Inflammatory macrophage treated with lipopolysaccharide for 1 hour (primary cell): ENCODE measurements at places on chromosomes 2 and 18.
A peak's percentile ranks its signal among the peaks of the same experiment; 100 is the strongest.

DNA sequence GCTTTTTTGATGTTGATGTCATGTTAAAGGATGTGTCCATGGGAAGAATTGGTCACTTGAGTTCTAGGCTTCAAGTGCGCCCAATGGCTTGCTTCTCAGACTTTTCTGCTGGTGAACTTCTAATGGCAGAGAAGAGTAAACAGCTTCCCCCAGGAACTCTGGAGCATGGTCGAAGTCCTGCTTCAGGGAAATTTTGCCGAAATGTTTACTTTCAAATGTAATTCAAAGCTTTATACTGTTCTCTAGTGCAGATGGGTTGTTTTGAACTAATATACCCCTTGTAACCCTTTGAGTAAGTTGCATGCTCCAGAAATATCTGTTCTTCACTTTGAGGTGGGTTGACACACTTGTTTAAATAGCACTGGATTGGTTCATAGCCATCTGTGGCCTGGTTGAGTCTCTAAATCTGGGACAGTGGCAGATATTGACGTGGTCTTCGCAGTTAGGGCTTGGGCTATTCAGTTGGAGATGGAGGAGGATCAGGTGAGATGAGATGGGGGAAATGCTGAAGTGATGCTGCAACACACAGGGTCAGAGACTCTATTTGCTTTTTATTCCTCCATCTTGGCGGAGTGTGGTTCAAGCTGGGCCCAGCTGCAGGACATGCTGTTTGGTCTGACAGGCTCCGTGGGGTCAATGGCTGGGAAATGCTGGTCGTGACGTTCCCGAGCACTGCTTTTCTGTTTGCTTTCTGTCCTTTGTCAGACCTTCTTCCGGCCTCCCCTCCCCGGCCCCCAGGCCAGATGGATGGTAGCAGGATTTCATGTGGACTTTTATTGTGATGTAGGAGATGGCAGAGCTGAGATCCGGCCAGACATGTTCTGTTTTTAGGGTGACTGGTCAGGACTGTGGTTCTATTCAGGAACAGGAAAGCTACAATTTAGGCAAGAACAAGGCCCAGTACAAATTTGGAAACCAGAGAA, 35.9 kb downstream of the MYO1B start:
- DNase-seq, result no peak

GRCh38 chr18:27363872-27364271, 178.8 kb upstream of the CHST9 start:
- DNase-seq, result no peak

DNA sequence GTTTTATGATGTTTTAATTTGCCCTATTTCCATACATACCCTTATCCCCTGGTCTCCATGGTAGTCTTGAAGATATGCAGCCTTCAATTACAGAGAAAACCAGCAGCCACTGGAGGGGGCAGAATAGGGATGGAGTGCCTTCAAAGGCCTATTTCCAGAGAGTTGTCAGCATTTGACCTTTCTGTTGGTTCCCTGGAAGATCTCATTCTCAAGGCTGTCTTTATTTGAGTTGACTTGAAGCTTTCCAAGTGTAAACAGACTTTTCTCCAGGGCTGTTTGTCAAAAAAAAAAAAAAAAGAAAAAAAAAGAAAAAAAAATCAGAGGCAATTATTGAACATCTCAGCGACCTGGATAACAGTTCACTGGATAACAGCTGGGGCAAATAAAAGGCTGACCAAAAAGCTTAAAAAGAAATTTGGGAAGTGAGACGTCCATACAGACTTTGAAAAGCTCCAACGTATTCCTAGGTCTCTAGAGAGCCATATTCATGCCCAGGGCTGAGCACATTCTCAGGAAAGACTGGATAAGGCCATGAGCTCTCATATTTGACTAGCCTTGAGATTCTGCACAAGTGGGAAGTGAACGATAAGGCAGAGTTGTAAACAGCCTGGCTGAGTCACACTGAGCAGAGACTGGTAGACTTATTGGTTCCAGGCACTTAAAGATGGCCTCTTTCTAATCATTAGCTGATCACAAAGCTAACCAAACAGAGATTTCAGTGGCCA, 126.6 kb downstream of the VAPA start:
- no peak for DNase-seq

DNA sequence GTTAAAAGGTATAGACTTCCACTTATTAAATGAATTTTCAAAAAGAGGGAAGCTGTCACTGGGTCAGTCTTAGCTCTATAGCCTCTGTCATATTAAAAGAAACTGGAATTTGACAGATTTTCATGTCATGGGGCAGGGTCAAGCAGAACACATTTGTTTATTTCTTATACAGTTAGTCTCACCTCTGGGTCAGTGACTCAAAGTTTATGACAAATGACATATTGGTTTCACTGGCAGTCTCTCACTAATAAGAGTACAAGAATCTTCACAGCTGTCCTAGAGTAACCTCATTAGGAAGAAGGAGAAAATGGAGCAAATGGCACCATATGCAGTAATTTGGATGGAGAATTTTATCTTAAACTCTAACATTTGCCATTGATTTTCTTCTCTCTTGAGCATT, 63.2 kb downstream of the MBD2 start:
- no peak for DNase-seq

- peak; percentile 55 for DNase-seq
Observed at GRCh38 chr18:48863432-48864065, 87.2 kb downstream of the SMAD7 start.

DNA sequence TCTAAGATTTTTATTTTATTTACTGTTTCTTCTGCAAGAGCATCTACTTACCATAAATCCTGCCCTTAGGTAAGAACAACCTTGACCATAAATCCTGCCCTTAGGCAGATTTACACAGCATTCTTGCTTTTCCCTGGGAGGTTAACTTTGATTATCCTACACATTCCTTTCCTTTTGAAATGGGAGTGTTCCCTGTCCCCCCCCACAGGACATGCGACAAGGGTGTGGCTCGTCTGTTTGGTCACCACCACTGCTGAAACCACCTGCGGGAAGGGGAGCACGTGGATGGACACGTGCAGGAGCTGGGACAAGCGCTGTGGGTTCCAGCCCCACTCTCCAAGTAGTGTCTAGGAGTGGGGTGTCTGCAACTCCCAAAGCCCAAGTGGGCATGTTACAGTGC, 239.3 kb upstream of the SP5 start:
- no peak for DNase-seq

GRCh38 chr2:121521359-121521758, 9.3 kb upstream of the RNU4ATAC start:
- no peak for DNase-seq

DNA sequence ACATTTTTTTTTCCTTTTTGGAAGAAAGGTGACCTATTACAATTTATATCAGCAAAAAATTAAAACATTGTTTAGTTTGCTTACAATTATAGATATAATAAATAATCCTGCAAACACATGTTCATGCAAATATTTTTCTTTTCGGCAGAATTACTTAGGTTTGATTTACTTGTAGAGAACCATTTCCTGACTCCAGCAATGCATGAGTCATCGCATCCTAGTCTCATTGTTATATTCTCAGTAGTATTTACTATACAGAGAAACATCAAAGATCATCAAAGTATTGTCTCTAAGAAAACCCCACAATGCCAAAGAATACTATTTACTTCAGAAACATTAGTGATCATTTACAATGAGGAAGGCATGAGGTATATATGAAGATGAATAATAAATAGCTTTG, 40.4 kb upstream of the MTIF2 start:
- DNase-seq, result no peak

- DNase-seq, result no peak
Observed at GRCh38 chr2:102514061-102514785, 41.2 kb downstream of the SLC9A4 start.

DNA sequence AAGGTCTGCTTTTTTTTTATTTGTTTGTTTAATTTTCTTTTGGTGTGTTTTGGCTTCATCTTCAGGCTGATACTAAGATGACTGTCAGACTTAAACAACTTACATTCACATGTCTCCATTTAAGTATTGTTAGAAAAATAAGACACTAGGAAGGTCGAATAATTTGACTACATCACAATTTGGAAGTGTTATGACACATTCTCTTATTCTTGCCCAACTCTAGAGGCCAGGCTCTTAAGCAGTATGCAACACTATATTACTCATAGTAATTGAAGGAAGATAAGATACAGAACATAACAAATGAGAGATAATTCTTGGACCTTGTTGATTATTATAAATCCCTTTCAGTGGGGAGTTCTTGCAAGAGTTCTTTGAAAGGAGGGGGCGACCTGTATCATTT, 295.3 kb upstream of the COL3A1 start:
- no peak for DNase-seq

DNA sequence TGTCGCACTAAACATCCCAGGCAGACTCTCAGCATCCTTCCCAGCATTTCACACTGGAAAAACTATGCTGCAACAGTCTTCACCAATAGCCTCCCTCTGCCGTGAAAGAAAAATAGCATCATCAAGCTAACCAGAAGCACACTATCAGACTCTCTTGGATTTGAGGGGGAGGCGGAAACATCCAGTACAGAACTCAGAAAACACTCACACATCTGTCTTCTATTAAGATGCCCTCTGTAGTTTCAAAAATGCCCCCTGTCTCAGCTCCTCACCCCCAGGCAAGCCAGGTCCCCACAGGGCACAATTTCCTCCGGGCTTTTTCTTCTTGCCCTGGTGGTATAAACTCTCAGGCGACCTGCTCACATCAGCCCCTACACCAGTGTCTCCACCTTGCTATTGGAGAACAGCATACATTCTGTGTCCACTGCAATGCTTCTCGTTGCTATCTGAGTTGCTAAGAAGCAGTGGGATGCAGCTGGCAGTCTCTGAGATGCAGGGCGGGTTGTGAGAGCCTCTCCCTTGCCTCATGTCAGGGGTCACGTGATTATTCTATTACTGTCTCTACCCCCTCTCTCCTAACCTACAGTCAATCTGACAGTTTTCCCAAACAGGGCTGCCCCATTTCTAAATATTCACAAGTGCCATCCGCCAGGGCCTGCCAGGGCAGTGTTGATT, 189.9 kb downstream of the INO80D start:
- no peak for DNase-seq

GRCh38 chr2:65604246-65604645, 171.8 kb upstream of the SPRED2 start:
- DNase-seq, result no peak

DNA sequence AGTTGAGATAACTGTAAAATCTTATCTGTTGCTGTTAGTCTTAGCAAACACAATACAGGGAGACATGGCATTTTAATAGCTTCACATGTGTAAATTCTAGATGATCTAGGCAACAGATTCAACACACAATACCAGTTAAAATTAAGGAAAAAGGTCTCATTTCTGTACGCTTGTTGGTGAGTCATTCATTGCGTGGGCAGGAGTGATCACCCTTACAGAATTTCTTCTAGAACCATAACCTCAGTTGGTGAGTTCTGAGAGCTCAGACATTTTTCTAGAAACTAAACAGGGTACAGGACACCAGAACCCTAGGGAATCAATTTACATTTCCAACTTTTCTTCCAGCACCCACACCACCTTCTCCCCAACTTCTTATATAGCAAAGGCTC, 81.9 kb downstream of the SLC8A1 start:
- DNase-seq, result peak; percentile 61

DNA sequence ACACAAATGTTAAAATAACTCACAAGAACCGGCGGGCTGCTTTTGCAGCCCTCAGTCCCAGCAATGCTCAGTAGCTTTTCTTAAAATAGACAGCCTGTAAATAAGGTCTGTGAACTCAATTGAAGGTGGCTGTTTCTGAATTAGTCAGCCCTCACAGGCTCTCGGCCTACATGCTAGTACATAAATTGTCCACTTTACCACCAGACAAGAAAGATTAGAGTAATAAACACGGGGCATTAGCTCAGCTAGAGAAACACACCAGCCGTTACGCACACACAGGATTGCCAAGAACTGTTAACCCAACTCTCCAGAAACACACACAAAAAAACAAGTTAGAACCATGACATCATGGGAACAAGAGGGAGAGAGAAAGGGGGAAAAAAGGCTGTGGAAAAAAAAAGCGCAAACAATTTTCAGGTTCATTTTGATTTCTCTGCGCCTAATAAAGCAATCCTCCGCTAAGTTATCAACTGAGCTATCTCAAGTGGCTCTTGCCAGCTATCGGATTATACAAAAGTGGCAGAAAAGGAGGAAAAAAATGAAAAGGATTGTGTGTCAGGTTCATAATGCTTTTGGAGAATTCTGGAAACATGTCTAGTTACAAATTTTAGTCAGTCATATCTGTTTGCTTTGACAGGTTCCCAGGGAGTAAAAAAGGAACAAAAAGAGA, 89.1 kb downstream of the ZEB2 start:
- DNase-seq, result no peak

GRCh38 chr2:146579147-146579930, 1265.5 kb upstream of the ACVR2A start:
- no peak for DNase-seq

- DNase-seq, result no peak
Observed at GRCh38 chr2:30663806-30664205, 143.4 kb downstream of the CAPN13 start.

DNA sequence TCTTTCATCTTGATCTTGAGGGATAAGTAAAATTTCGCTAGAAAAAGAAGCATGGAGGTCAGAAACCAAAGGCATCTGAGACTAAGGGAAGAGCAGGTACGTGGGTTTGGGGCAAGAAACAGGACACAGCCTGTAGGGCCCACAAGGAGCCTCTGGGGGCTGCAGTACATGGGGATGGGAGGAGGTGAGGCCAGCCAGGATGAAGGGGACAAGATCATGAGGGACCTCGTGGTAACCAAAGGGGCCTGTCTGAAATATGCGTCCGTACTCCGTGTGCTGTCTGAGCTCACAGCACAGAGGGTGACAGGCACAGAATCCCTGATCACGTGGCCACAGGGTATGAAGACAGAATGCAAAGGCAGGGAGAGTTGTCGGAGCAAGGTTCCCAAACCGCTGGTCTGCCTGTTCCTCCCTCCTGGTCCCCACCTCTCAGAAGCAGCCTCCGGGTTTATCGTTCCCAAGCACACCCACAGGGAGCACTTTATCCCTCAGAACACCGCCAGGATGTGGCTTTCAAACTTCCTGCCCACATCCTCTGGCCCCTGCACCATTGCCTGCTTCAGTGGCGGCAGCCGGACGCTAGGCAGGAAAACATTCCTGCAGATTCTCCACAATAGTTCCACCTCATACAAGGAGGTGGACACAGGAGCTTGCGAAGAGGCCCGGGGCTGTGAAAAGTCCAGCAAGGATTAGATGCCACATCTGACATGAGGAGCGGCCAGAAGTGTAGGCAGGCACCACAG, 12.0 kb downstream of the TMEM163 start:
- DNase-seq, result no peak

GRCh38 chr2:238141541-238142318, 3.3 kb downstream of the KLHL30 start:
- peak; percentile 50 for DNase-seq

GRCh38 chr18:36179562-36180355, 7.5 kb upstream of the MOCOS start:
- peak; percentile 62 for DNase-seq
